ENCODE measurements at places on chromosomes 7 and 10. TPM values are rescaled to one million over a fixed set of nuclear protein-coding genes. Genes with fewer than 3 reads are reported as not detected.
A peak's percentile ranks its signal among the peaks of the same experiment; 100 is the strongest.

The PNLIP gene
- polyA plus RNA-seq = not detected

The GRM3 gene
- not detected for polyA plus RNA-seq

The CNNM1 gene
- polyA plus RNA-seq = not detected

The PDZD8 gene
- polyA plus RNA-seq = 5.9 TPM

The HMX2 gene
- not detected for polyA plus RNA-seq

The GIMAP4 gene
- polyA plus RNA-seq = 56.6 TPM

The NKX2-3 gene
- not detected for polyA plus RNA-seq

The SFTPA1 gene
- polyA plus RNA-seq = not detected

DNA sequence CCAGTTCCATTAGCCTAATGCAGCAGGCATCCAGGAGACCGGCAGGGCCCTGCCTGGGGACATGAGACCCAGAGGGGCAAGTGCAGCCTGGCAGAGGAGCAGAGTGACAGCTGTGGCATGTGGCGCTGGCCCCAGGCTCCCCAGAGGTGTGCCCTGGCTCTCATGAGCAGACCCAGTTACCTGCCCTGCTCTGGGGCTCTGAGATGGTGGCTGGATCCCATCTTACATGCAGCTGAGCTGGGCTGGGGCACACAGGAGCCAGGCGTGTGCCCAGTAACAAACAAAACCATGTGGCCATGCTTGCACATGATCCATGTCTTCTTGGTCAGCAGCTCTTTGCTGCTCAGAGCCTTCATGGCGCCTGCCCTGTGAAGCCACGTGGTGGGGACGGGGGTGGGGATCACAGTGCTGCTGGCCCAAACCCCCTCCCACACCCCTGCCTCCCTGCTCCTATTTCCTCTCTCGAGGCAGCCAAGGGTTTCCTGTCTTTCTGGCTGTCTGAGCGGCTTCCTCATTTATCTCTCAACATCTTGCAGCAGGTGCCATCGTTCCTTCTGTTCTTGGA is 40.3 kb upstream of the GTF2I start:
- H3K27me3 ChIP-seq = no peaks in the 10 kb centered on the region
- H3K27ac ChIP-seq = no peak overlapping the region
- H3K36me3 ChIP-seq = no peaks in the 10 kb centered on the region
- H3K4me1 ChIP-seq = peaks cover 3% of the 10 kb centered on the region
- DNase-seq = peak; percentile 37
- no peak overlapping the region for H3K4me3 ChIP-seq

- no peak for DNase-seq
- H3K36me3 ChIP-seq = no peaks in the 10 kb centered on the region
- no peak overlapping the region for H3K4me3 ChIP-seq
- no peak overlapping the region for H3K27ac ChIP-seq
- H3K4me1 ChIP-seq = no peaks in the 10 kb centered on the region
- no peaks in the 10 kb centered on the region for H3K27me3 ChIP-seq
These were observed 4.4 kb downstream of the SCART1 start for GRCh38 chr10:133458021-133458709.

GRCh38 chr7:155725006-155725355 is 80.5 kb downstream of the RBM33 start:
- no peaks in the 10 kb centered on the region for H3K27me3 ChIP-seq
- H3K36me3 ChIP-seq = peaks cover 6% of the 10 kb centered on the region
- H3K4me1 ChIP-seq = no peaks in the 10 kb centered on the region
- H3K27ac ChIP-seq = no peak overlapping the region

GRCh38 chr7:41955451-41955850 is 252.6 kb upstream of the INHBA start:
- H3K36me3 ChIP-seq = no peaks in the 10 kb centered on the region
- H3K4me1 ChIP-seq = peaks cover 11% of the 10 kb centered on the region
- DNase-seq = no peak
- peaks cover 2% of the 10 kb centered on the region for H3K27me3 ChIP-seq

DNA sequence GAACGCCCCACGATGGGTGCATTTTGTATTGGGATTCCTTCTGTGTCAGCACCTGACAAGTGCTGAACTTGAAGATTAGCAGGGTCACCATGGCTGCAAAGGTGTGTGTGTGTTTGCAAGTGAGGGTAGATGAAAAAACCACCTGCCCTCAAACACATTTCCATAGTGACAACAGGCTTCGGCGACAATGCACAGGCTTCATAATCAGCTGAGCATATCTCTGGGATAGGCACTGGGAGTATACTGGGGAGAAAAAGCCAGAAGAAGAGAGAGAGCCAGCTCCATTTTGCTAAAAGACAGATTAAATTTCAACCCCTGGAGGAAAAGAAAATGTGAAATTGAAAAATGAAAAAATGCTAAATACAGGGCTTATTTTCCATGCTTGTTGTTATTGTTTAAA is 656.1 kb downstream of the INHBA start:
- H3K4me1 ChIP-seq = no peaks in the 10 kb centered on the region
- no peaks in the 10 kb centered on the region for H3K36me3 ChIP-seq
- H3K27ac ChIP-seq = no peak overlapping the region
- no peak overlapping the region for H3K4me3 ChIP-seq

DNA sequence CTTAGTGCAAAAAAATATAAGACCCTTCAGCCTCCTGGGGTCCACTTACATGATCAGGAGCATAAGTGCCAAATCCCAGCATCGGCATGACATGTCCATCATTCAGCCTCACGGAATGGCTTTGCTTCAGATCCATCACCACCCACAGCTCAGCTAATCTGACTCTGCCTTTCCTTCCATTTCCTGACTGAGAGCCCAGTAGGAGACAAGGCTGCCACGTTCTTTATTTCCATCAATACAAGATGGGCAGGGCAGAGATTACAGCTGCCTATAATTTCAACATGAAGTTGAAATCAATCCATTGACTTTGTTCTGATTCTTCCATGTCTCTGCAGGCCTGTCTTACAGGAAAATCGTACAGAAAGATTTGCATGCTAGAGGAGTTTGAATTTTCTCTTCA is 76.4 kb upstream of the UCN3 start:
- no peak overlapping the region for H3K27ac ChIP-seq
- no peak overlapping the region for H3K4me3 ChIP-seq
- no peaks in the 10 kb centered on the region for H3K27me3 ChIP-seq
- no peaks in the 10 kb centered on the region for H3K36me3 ChIP-seq

- H3K4me3 ChIP-seq = no peak overlapping the region
- H3K36me3 ChIP-seq = no peaks in the 10 kb centered on the region
- H3K27me3 ChIP-seq = no peaks in the 10 kb centered on the region
- DNase-seq = no peak
- H3K4me1 ChIP-seq = no peaks in the 10 kb centered on the region
These were observed 29.1 kb downstream of the BMPER start for GRCh38 chr7:33934391-33934790.

DNA sequence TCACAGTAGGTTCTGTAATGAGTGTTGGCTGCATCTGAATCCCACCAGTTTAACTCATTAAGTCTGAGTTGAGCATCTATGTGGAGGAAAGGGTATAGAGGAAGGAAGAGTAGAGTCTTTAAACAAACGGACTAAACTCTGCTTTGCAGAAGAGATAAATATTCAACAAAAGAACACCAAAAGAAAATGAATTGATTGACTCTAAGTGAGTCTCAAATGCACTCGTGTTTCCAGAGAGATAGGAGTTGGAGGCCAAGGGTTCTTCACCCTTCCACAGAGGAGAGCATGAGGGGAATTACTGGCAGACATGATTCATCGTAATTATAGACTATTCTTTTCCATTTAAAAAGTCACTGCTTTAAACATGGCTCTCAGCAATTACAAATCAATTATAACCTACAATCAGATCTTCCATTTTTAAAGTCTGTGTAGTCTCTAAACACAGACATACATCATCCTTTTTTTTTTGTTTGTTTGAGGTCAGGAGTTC is 56.3 kb downstream of the PLPP4 start:
- no peak overlapping the region for H3K27ac ChIP-seq
- no peaks in the 10 kb centered on the region for H3K36me3 ChIP-seq
- no peak overlapping the region for H3K4me3 ChIP-seq
- no peaks in the 10 kb centered on the region for H3K27me3 ChIP-seq

- no peaks in the 10 kb centered on the region for H3K36me3 ChIP-seq
- no peak overlapping the region for H3K27ac ChIP-seq
- no peak for DNase-seq
- no peak overlapping the region for H3K4me3 ChIP-seq
- H3K27me3 ChIP-seq = no peaks in the 10 kb centered on the region
These were observed 77.6 kb downstream of the CLRN3 start for GRCh38 chr10:127815147-127815546.

DNA sequence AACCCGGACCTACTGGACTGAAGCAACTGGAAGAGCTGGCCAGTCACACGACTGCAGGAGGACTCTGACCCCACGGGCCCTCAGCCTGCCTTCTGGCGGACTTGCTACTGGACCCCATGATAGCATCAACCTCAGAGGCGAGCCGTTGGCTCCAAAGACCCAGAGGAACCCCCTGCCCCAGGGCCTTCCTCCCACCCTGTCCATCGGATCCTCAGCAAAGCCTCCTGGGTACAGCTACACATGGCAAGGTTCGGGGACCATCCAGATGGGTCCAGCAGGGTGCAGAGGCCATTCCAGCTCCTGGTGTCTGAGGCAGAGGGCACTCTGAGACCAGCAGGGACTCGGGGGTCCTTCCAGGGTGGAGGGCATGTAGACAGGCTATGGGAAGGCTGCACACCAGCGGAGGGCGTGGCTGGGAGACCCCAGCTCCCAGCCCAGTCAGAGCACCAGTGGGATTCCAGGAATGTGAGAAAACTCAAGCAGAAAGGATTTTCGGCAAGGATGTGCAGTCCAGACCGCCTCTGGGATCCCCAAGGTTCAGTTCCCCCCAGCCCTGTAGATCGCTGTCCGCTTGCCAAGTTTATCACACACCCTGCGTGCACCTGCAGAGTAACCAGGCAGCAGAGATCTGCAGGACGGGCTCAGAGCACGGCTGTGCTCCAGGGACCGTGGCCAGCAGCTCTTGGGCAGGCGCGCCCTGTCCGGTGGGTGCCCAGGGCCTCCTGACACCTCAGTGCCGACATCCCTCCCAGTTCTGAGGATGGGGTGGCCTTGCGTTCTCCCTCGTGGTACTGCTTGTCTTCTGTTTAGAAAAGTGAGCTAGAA is 89.8 kb upstream of the PPP2R2D start:
- H3K27ac ChIP-seq = no peak overlapping the region
- DNase-seq = no peak
- no peak overlapping the region for H3K4me3 ChIP-seq
- H3K4me1 ChIP-seq = no peaks in the 10 kb centered on the region

GRCh38 chr10:110524179-110524858 is 26.6 kb downstream of the DUSP5 start:
- H3K27ac ChIP-seq = no peak overlapping the region
- no peaks in the 10 kb centered on the region for H3K36me3 ChIP-seq
- H3K4me1 ChIP-seq = peaks cover 45% of the 10 kb centered on the region
- H3K4me3 ChIP-seq = no peak overlapping the region
- H3K27me3 ChIP-seq = no peaks in the 10 kb centered on the region

GRCh38 chr7:38368191-38368605 is 94.8 kb upstream of the TARP start:
- peak; percentile 60 for DNase-seq
- H3K27ac ChIP-seq = no peak overlapping the region
- peaks cover 4% of the 10 kb centered on the region for H3K4me1 ChIP-seq
- no peaks in the 10 kb centered on the region for H3K36me3 ChIP-seq

- H3K4me1 ChIP-seq = peaks cover 4% of the 10 kb centered on the region
- peak; percentile 31 for DNase-seq
- no peak overlapping the region for H3K27ac ChIP-seq
- H3K36me3 ChIP-seq = no peaks in the 10 kb centered on the region
- no peaks in the 10 kb centered on the region for H3K27me3 ChIP-seq
- no peak overlapping the region for H3K4me3 ChIP-seq
These were observed 259.3 kb downstream of the SNX13 start for GRCh38 chr7:17680943-17681351.

DNA sequence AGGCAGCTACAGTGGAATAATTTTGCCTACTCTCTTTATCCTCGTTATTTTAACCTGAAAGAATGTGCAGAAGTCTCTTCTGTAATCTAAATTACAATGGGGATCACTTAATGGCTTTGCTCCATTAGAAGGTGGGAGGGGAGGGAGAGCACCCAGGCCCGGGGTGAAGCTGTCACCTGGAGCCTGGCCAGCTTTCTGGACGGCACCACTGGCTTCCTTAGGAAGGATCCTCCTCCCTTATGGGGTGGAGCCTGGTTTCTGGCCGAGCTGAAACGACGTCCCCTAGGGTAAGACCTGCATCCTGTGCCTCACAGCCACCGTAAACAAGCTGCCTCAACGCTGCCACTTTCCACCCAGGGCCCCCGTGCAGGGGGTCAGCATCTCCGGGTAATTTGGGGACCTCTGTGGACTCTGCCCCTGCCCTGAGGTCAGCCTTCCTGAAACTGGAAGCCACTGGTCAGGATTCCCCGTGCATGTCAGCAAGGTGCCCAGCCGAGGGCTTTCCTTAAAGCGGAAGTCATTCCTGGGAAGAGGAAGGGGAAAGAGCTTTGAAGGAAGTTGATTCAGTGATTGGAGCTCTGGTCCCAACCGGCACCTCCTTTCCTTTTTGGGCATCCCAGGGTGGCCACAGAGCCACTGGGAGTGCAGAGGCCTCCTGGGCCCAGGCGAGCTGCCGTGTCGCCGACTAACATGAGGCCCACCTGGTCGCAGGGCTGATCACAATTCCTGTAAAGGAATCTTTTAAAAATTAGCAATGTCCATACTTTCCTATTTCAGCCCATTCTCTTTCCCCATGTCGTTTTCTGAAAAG is 569.1 kb downstream of the DNAJB6 start:
- no peak overlapping the region for H3K27ac ChIP-seq
- H3K27me3 ChIP-seq = no peaks in the 10 kb centered on the region
- no peak for DNase-seq
- H3K4me3 ChIP-seq = no peak overlapping the region

DNA sequence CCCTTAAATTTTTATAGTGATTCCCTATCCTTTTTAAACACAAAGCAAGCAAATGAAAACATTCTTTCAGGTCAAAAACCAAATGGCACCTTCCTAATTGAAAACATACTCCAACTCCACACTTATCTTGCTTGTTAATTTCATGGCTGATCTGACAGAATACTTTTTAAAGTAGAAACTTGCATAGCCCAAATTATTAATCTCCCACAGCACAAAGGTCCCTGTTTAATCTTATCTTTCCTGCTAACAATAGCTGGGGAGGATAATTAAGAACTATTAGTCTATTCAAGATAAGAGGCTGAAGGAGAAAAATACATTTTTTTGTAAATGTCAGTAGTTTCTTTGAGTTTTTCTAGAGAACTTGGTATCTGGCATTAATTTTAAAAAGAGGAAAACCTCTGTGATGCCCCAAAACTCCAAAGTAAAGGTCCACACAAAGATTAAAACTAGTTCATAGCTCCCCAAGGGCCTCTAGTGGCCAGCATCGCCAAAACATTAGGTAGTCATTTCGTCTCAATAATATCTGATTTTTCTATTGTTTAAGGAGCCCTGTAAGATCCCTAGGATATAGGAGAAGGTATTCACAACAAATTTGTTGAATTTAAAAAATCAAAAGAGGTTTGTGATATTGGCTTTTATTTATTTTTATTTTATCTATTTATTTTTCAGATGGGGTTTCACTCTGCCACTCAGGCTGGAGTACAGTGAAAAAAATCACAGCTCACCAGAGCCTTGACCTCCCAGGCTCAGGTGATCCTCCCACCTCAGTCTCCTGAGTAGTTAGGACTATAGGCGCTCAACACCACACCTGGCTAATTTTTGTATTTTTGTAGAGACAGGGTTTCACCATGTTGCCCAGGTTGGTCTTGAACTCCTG is 14.7 kb downstream of the CDNF start:
- peaks cover 20% of the 10 kb centered on the region for H3K4me1 ChIP-seq
- DNase-seq = peak; percentile 70
- no peak overlapping the region for H3K27ac ChIP-seq
- peaks cover 3% of the 10 kb centered on the region for H3K27me3 ChIP-seq

- no peak for DNase-seq
- H3K4me1 ChIP-seq = no peaks in the 10 kb centered on the region
- no peak overlapping the region for H3K4me3 ChIP-seq
- H3K27me3 ChIP-seq = no peaks in the 10 kb centered on the region
- H3K36me3 ChIP-seq = peaks cover 3% of the 10 kb centered on the region
These were observed 10.7 kb downstream of the DPYSL4 start for GRCh38 chr10:132197271-132198067.
